Stimulated activated CD4-positive, alpha-beta T cell treated with anti-CD3 and anti-CD28 coated beads, TNF-alpha, amount 100 ng/mL, for 4 hours (primary cell): ENCODE measurements at places on chromosomes 1 and 21.

DNA sequence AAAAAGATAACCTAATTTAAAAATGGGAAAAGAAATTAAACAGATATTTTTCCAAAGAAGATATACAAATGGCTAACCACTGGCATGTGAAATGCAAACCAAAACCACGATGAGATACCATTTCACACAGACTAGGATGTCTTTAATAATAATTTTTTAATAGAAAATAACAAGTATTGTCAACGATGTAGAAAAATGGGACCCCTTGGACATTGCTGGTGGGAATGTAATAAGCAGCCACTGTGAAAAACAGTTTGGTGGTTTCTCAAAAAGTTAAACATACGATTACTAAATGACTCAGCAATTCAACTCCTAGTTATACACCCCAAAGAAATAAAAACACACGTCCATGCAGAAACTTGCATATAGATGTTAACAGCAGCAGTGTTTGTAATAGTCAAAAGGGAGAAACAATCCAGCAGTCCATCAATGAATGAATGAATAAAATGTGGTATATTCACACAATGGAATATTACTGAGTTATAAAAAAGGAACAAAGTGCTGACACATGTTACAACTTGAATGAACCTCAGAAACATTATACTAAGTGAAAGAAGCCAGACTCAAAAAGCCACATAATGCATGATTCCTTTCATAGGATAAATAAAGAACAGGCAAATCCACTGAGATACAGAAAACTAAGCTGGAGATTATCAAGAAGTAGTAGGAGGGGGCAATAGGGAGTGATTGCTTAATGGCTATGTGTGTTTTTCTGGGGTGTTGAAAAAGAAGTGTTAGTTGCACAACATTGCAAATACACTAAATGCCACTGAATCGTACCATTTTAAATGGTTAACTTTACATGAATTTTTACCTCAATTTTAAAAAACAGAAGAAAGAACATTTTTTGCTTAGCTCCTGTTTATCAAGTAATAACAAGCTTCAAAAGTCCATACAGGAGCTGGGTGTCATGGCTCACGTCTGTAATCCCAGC lies 4.1 kb downstream of the PPT1 start:
- DNase-seq = no peak

DNA sequence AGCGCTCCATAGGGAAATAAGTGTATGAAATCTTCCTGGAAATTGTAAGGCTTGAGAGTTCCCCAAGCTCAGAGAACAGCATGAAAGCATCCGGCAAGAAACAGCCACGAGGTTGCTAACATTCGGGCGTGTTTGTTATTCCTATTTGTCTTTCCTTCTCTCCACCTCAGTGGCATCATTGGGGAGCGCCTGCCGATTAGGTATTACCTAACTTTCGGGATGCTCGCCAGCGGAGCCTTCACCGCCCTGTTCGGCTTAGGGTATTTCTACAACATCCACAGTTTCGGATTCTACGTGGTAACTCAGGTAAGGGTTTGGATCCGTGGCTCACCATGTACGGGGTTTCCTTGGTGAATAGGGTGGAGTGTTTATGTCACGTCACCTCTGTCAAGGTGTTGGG lies 25.7 kb downstream of the SLC37A1 start:
- DNase-seq = no peak

DNA sequence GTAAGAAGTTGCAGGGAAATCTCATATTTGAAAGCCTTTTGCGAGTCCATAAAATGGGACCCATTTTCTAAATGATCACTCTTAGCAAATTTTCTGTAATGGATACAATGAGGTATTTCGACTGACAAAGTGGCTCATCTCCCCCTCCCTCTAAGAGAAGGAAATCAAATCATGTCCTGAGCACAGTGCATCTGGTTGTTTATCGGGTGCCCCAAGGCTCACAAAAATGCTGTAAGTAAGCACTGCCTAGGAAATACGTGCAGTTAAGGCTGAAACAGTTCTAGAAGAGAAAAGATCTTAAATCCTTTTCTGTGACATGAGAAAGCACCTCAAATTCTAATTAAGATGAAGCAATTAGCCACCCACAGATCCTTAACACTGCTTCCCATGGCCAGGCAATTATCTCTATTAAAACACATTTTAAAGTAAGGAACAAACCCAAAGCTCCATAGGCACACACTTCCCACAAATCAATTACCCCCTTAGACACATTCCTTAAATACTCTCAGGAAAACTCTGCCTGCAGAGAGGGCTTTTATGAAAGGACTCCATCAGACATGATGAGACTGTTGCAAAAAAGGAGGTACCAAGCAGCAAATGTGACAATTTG lies 216.3 kb downstream of the KCNH1 start:
- DNase-seq = no peak

DNA sequence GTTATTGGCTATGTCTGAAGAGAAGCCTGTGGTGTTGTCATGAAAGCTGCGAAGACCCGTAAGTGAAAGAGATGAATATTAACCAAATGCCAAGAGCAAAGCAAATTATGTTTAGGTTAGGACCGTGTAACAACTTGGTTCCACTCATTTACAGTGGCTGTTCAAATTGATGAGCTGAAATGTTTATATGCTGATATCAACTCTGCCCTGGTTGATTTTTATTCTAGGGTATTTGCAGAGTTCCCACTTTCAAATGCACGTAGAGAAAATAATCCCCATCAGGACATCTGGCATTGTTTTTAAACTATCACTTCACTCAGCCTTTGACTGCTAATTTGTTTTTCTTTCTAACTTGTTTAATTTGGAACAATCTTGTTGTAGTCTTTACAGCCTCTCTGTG lies 581.6 kb upstream of the ADAMTS5 start:
- no peak for DNase-seq

GRCh38 chr21:26117972-26118367 lies 52.6 kb downstream of the APP start:
- no peak for DNase-seq

DNA sequence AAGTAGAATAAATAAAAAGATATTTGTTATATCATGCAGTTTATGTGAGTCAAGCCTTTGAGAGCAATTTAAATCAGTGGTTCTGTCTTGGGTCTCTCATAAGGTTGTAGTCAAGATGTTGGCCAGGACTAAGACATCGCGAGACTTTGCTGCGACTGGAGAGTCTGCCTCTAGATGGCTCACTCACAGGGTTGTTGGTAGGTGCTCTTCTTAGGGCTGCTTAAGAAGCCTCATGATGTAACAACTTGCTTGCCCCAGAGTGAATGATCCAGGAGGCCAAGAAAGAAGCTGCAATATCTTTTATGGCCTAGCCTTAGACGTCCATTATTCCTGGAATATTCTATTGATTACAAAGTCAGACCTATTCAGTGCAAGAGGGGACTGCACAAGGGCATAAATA lies 73.1 kb upstream of the CACHD1 start:
- DNase-seq = no peak

- DNase-seq = no peak
Measured at GRCh38 chr1:182200025-182200812, 138.7 kb upstream of the ZNF648 start.

DNA sequence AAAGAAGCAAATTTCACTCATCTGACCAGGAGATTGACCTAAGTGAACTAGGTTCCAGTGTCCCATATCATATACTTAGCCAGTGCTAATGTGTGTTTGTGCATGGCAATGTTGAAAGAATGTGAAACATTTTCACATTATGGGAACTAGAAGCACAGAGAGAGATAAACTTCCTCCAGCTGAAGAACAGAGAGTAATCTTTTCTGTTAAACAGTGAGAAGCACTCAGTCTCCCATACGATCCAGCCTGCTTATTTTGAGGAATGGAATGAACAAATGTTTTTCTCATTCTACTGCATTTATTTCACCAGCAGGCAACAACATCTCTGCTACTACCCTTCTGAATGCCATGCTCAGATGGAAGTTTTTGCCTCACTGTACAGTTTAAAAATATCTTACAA lies 170.5 kb downstream of the TTLL7 start:
- DNase-seq = no peak

- no peak for DNase-seq
Measured at GRCh38 chr1:3221112-3222041, 152.4 kb downstream of the PRDM16 start.

GRCh38 chr21:45973475-45974072 lies 8.0 kb upstream of the COL6A1 start:
- DNase-seq = peak; percentile 70

DNA sequence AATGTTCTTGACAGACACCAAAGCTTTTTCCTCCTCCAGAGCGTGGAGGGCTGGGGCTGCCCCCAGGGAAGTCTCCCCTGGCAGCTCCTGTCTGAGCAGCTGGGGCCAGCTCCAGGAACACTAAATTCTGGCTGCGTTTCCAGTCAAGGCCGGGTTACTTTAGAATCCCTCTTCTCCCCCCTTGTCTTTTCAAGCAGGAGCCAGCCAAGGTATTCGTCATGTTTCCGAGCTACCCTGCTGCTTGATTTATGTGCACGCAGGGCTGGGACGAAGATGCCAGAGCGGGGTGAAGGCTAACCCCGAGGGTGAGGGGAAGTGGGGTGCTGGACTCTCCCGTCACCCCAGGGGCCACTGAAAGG lies 68.1 kb upstream of the ANGPTL1 start:
- no peak for DNase-seq

DNA sequence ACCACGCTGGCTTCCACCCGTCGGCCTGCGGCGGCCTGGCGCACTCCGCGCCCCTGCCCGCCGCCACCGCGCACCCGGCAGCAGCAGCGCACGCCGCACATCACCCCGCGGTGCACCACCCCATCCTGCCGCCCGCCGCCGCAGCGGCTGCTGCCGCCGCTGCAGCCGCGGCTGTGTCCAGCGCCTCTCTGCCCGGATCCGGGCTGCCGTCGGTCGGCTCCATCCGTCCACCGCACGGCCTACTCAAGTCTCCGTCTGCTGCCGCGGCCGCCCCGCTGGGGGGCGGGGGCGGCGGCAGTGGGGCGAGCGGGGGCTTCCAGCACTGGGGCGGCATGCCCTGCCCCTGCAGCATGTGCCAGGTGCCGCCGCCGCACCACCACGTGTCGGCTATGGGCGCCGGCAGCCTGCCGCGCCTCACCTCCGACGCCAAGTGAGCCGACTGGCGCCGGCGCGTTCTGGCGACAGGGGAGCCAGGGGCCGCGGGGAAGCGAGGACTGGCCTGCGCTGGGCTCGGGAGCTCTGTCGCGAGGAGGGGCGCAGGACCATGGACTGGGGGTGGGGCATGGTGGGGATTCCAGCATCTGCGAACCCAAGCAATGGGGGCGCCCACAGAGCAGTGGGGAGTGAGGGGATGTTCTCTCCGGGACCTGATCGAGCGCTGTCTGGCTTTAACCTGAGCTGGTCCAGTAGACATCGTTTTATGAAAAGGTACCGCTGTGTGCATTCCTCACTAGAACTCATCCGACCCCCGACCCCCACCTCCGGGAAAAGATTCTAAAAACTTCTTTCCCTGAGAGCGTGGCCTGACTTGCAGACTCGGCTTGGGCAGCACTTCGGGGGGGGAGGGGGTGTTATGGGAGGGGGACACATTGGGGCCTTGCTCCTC lies 1.9 kb downstream of the OLIG2 start:
- no peak for DNase-seq

GRCh38 chr1:168918860-168919741 lies 187.4 kb upstream of the ATP1B1 start:
- DNase-seq = no peak
